Stimulated activated CD4-positive, alpha-beta T cell treated with anti-CD3 and anti-CD28 coated beads, Interleukin-12 subunit alpha, Interleukin-12 subunit beta, amount 100 ng/mL, for 48 hours (primary cell): ENCODE measurements at places on chromosomes 2 and 18.

- no peak for DNase-seq
These were observed 2.0 kb downstream of the YPEL5 start for GRCh38 chr2:30148850-30149249.

GRCh38 chr2:134934641-134935040 is 16.0 kb downstream of the CCNT2 start:
- no peak for DNase-seq

- no peak for DNase-seq
These were observed 419.0 kb downstream of the NUP35 start for GRCh38 chr2:183543222-183543621.

GRCh38 chr2:23386339-23387220 is 1.6 kb downstream of the KLHL29 start:
- DNase-seq = no peak

- no peak for DNase-seq
These were observed 4.2 kb upstream of the GPC1 start for GRCh38 chr2:240431271-240431660.

GRCh38 chr2:234996069-234996940 is 44.5 kb downstream of the SH3BP4 start:
- DNase-seq = no peak
